Aorta (tissue), 5 donors: ENCODE measurements at places on chromosomes 16 and 17.

- DNase-seq: no peak
Measured at GRCh38 chr17:17086585-17086984, 44.3 kb downstream of the MPRIP start.

DNA sequence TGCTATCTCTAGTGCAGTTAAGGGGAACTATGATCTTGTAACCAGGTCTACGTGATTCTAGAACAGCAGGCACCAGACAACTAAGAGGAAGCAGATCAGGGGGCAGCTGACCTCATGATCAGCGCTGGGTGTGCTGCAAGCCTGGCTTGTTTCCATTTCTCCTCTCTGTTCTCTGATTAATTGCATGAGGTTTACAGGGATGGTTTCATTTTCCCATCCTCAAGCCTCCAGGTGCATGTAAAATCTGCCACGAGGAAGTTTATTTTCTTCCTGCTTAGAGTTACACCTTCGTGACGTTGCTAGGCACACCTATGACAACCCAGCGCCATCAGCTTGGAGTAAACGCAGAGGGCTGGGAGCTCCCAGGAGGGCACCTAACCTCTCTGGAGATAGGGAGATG is 4.3 kb upstream of the NUPR1 start:
- no peak for DNase-seq

- DNase-seq: no peak
Measured at GRCh38 chr17:65060631-65061254, 4.2 kb upstream of the GNA13 start.

- no peak for DNase-seq
Measured at GRCh38 chr17:81436294-81436849, 41.1 kb downstream of the BAHCC1 start.

GRCh38 chr17:18195246-18195645 is 11.6 kb downstream of the ALKBH5 start:
- no peak for DNase-seq
